ENCODE measurements at places on chromosomes 13 and 19. TPM values are rescaled to one million over a fixed set of nuclear protein-coding genes. Genes with fewer than 3 reads are reported as not detected.
A peak's percentile ranks its signal among the peaks of the same experiment; 100 is the strongest.

Gene GRAMD1A
- 34.8 TPM for total RNA-seq

Gene LILRB3
- total RNA-seq = 0.24 TPM

Gene CALR3
- not detected for total RNA-seq

Gene ZNF470
- total RNA-seq = 4.9 TPM

Gene ICAM5
- total RNA-seq = 0.23 TPM

Gene DNAAF3
- total RNA-seq = 1.9 TPM

Gene CDC16
- total RNA-seq = 58.5 TPM

Gene ABCC4
- total RNA-seq = 25.3 TPM

- DNase-seq = no peak
- no peaks in the 10 kb centered on the region for H3K4me1 ChIP-seq
- H3K27me3 ChIP-seq = no peaks in the 10 kb centered on the region
- H3K4me3 ChIP-seq = no peak overlapping the region
- H3K36me3 ChIP-seq = no peaks in the 10 kb centered on the region
- no peak overlapping the region for H3K27ac ChIP-seq
Observed at GRCh38 chr13:106630650-106631049, 62.7 kb upstream of the ARGLU1 start.

- no peak overlapping the region for H3K27ac ChIP-seq
- H3K4me3 ChIP-seq = no peak overlapping the region
- no peak for DNase-seq
- H3K36me3 ChIP-seq = no peaks in the 10 kb centered on the region
- no peaks in the 10 kb centered on the region for H3K4me1 ChIP-seq
Observed at GRCh38 chr19:8259142-8259921, 48.8 kb downstream of the CD320 start.

DNA sequence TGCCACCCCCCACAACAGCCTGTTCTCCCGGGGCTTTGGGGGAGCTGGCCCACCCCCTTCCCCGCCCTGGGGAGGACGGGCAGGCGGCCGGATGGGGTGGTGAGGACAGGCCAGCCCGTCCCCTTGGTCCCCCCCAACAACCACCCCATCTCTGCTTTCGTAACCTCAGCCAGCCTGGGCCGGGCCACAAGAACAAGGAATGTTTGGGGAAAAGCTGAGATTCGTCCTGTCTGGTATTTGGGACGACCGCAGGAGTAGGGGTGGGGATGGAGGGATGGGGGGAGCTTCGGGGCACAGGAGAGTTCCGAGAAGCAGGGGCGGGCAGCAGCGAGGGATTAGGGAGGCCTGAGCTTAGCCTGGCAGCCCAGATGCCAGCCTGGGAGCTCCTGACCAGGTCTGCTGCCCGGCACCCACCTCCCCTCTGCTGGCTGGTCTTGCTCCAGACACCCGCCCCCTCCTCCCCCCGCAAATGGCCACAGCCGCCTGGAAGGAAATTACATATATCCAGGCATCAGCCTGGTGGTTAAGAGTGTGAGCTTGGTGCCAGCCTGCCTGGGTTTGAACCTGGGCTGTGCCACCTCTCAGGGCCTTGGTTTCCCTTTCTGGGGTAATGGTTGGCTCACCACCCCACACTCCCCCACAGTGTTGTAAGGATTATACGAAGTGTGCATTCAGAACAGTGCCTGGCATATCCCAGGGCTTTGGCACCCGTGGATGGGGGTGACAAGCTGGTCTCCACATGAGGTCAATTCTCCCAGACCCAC, at the start of gene PODNL1:
TSS of gene PODNL1 (minus strand) at position 117 of the 764 bp plus-strand sequence. CDS start 236 bp downstream, outside the sequence.
- H3K27me3 ChIP-seq = no peaks in the 10 kb centered on the region
- no peaks in the 10 kb centered on the region for H3K36me3 ChIP-seq

DNA sequence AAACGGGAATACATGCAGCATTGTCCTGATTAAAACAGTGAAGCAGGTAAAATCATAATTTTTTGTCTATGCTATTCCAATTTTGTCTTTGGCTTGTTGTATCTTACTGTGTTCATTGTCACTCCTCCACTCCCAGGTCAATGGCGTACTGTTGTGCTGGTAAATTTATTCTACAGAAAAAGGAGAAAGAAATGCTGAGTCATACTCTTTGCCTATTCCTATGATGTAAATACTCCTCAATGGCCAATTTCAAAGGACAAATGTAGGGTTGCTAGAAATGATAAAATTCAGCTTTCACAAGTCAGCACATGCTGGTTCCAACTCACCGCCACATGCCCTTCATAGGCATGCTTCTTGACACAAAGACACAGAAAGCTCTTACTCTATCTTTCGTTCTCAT, 694.4 kb upstream of the PCDH20 start:
- no peak overlapping the region for H3K27ac ChIP-seq
- no peaks in the 10 kb centered on the region for H3K36me3 ChIP-seq
- H3K4me3 ChIP-seq = no peak overlapping the region
- peaks cover 3% of the 10 kb centered on the region for H3K4me1 ChIP-seq

- peak overlapping the region; percentile 26 for H3K27ac ChIP-seq
- H3K36me3 ChIP-seq = no peaks in the 10 kb centered on the region
- H3K4me3 ChIP-seq = peak overlapping the region; percentile 28
- no peaks in the 10 kb centered on the region for H3K27me3 ChIP-seq
Observed at GRCh38 chr19:4474514-4475022, 2.5 kb downstream of the HDGFL2 start.

- H3K4me3 ChIP-seq = no peak overlapping the region
- no peak for DNase-seq
- H3K27ac ChIP-seq = no peak overlapping the region
- H3K36me3 ChIP-seq = no peaks in the 10 kb centered on the region
Observed at GRCh38 chr13:90534617-90535370, 812.7 kb upstream of the MIR17HG start.

GRCh38 chr13:94087100-94087499, 392.4 kb downstream of the DCT start:
- no peak overlapping the region for H3K4me3 ChIP-seq
- no peaks in the 10 kb centered on the region for H3K4me1 ChIP-seq
- no peaks in the 10 kb centered on the region for H3K27me3 ChIP-seq
- no peak overlapping the region for H3K27ac ChIP-seq
- DNase-seq = no peak

DNA sequence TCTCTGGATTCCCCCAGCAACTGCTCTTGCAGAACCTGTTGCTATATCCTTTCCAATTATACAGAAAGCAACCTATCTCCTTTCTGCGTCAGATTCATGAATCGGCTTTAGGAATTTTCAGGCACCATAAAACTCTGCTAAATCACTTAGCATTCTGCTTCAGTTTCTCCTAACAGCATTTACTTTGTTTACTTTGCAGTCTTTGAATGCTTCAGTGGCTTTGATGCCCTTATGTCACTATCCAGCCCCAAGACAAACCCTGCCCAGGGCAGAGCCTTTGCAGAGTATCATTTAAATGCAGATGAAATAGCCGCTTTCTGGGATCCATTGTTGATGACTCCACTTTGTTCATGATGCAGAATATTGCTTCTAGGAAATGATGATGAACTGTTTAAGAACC, 43.1 kb downstream of the SLITRK1 start:
- no peak for DNase-seq
- H3K4me3 ChIP-seq = no peak overlapping the region
- no peaks in the 10 kb centered on the region for H3K4me1 ChIP-seq
- H3K36me3 ChIP-seq = no peaks in the 10 kb centered on the region
- no peaks in the 10 kb centered on the region for H3K27me3 ChIP-seq

DNA sequence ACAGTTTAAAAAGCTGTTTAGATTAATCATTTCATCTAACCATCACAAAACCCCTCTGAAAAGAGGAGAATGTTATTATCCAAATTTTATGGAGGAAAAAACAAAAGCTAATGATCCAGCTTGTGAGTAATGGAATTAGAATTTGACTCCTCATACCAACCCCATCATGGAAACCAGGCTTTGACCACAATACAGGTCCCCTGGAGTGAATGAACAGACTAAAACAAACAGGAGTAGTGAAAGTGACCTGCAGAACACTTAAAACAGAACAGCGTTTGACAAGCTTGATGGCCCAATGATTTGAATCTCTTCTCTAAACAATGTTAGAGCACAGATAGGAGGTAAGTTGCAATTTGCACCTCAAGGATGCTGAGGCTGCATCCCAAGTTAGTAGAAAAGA, 230.0 kb downstream of the DCT start:
- DNase-seq = no peak
- H3K36me3 ChIP-seq = no peaks in the 10 kb centered on the region
- H3K27me3 ChIP-seq = no peaks in the 10 kb centered on the region
- no peak overlapping the region for H3K4me3 ChIP-seq
- H3K27ac ChIP-seq = no peak overlapping the region

DNA sequence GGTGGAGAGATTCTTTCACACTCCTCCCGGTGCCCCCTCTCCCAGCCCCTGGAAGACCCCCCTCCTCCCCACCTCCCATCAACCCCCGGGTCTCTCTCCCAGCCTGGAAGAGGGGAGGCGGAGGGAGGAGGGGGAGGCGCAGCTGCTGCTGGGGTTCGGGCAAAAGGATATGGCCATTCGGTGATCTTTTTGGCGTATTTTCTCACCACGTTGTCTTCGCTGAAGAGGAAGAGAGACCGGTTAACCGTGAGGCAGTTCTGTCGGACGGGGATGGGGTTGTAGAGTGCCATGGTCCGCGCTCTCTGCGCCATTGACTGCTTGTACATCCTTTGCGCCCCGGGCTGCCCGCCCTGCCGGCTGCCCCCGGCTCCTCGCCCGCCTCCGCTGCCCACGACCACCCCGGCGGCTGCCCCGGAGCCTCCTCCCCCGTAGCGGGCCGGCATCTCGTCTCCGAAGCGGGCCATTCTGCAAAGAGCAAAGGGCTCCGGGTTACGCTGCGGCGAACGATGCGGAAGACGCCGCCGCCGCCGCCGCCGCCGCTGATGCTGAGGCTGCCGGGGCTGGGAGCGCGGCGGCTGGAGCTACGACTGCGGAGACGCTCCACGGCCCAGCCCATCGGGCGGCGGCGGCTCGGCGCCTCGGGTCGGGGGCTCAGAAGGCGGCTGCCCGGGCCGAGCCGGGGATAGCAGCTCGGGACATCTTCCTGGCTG, 363 bp downstream of the CACNA1A start:
- peak; percentile 40 for DNase-seq
- H3K27me3 ChIP-seq = peaks cover 67% of the 10 kb centered on the region
- peaks cover 2% of the 10 kb centered on the region for H3K4me1 ChIP-seq
- H3K36me3 ChIP-seq = no peaks in the 10 kb centered on the region
- H3K27ac ChIP-seq = no peak overlapping the region

DNA sequence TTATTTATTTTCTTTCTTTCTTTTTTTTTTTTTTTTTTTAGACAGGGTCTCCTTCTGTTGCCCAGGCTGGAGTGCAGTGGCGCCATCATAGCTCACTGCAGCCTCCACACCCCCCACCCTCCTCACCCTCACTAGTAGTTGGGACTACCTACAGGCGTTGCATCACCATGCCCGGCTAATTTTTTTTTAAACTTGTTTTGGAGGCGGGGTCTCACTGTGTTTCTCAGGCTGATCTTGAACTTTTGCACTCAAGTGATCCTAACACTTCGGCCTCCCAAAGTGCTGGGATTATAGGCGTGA, 33.6 kb downstream of the GJA3 start:
- DNase-seq = no peak
- H3K4me3 ChIP-seq = peak overlapping the region; percentile 82
- H3K36me3 ChIP-seq = no peaks in the 10 kb centered on the region
- H3K4me1 ChIP-seq = peaks cover 5% of the 10 kb centered on the region
- H3K27ac ChIP-seq = peak overlapping the region; percentile 95

DNA sequence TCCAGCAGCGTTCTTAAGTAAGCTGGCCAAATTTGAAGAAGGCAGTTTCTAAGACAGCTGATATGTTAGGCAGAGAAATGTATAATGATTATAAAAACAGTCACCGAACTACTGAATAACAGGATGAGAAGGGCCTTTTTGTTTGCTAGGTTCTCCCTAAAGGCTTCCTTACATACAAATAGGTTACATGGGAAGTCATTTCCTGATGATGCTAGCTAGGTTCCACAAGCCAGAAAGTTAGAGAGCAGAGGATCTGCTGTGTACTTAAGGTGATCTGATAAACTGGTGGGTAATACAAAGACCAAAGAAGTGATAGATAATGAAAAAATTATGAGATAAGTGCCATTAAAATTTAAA, 139.7 kb downstream of the VWA8 start:
- H3K36me3 ChIP-seq = no peaks in the 10 kb centered on the region
- H3K27ac ChIP-seq = no peak overlapping the region
- no peak for DNase-seq
- H3K27me3 ChIP-seq = no peaks in the 10 kb centered on the region
- no peaks in the 10 kb centered on the region for H3K4me1 ChIP-seq
